ENCODE measurements at places on chromosomes 4 and X.
A peak's percentile ranks its signal among the peaks of the same experiment; 100 is the strongest.

- no peak for DNase-seq
These were observed 46.4 kb upstream of the GPM6B start for GRCh38 chrX:13863324-13863723.

GRCh38 chr4:136643416-136643815 is 888.9 kb downstream of the PCDH18 start:
- no peak for DNase-seq

GRCh38 chr4:151806511-151806927 is 45.7 kb upstream of the GATB start:
- DNase-seq = peak; percentile 78

GRCh38 chr4:128006592-128006991 is 41.4 kb downstream of the ABHD18 start:
- no peak for DNase-seq

DNA sequence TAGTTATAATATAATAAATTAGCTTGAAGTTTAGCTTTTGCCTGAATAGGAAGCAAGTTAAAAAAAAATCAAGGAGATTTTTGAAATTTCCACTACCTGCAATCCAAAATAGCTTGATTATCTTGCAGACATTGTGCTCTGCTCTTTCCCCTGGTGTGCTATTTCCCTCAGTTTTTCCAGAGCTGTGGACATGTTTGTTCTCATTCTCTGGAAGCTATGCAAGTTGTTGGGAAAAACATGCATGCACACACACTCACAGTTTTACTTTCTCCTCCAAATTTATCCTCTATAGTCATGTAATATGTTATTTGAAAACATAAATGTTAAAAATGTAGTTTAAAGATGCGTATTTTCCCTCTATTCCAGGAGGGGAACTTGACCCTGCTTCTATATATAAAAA is 225.8 kb upstream of the ARSJ start:
- no peak for DNase-seq

- DNase-seq = no peak
These were observed 18.8 kb upstream of the SMIM14 start for GRCh38 chr4:39657465-39657864.

GRCh38 chr4:3201718-3202702 is 46.9 kb upstream of the MSANTD1 start:
- no peak for DNase-seq

GRCh38 chrX:17435476-17435875 is 60.5 kb downstream of the NHS start:
- peak; percentile 60 for DNase-seq

DNA sequence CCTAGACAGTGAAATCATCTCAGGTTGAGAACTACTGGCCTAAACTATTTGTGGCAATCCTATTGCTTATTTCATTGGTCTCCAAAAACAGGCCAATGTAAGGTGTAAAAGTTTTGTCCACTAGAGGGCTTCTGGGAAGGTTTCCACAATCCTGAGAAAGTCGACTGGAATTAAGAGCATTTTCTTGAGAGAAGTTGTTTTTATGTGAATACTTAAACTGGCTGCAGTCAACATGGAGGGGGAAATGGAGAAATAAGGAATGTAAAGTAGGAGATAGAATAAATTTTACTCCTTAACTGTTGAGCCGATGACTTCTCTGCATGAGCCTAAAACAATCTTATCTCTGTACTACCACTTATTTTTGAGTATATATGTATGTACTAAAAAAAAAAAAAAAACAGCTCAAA is 11.0 kb upstream of the EIF4E start:
- no peak for DNase-seq

- no peak for DNase-seq
These were observed 91.9 kb downstream of the GPC4 start for GRCh38 chrX:133323431-133323830.

GRCh38 chrX:40207626-40208025 is 109.9 kb upstream of the BCOR start:
- DNase-seq = no peak

GRCh38 chr4:55993994-55994663 is 45.4 kb downstream of the CEP135 start:
- no peak for DNase-seq

GRCh38 chr4:96009427-96010119 is 169.7 kb downstream of the PDHA2 start:
- DNase-seq = no peak

DNA sequence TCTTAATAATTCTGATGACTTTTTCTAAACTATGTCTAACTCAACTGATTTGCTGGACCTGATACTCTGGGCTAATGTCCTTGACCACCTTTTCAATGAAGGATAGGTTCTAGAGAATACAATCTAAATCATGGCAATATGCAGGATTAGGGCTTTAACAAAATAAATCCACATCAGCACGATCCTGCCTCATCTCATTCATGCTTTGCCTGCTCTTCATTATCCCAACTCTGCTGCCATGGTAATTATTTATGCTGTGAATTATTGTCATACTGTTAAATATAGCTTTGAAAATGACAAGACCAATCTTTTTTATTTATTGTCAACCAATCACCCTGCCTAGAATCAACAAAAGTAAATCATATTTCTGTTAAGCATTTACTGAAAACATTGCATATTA is 2176.7 kb upstream of the AGA start:
- no peak for DNase-seq

DNA sequence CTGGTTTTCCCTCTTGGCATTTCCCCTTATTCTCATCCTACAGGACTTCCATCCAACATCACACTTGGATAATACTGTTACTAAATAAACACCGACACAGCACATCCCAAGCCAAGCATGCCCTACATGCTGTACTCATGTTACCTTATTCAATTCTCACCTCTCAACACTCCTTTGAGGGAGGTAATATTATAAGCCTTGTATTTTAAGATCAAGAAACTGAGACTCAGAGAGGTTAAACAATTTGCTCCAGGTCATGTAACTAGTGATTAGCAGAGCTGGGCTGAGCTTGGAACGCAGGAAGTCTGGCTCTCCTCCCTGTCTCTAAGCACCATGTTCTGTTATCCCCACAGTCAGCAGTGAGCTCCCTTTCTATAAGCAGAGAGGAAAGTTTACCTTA is 333.6 kb upstream of the IGFBP7 start:
- DNase-seq = no peak

GRCh38 chr4:168475745-168476144 is 4.5 kb downstream of the DDX60L start:
- DNase-seq = peak; percentile 82

- no peak for DNase-seq
These were observed 18.5 kb downstream of the APLN start for GRCh38 chrX:129636175-129636681.

DNA sequence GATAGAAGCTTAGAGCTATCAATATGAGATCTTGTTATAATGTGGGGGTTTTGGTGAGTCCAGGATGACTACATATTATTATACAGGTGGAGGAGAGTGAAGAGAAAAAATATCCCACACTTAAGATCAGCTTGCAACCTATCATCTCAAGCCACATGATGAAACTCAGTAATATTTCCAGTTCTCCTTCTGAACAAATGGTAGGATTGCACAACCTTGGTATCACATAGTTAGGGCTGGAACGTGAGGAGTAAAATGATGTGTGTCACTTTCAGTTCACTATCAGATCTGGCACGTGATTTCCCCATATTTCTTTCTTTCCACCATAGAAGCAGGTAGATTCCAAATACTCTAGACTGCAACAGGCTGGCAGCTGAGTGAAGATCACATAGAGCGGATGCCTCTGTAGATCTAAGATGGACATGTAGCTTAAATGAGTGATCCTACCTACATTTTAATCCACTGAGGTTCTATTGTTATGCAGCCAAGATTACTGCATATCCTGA is 150.6 kb upstream of the ANKRD50 start:
- DNase-seq = no peak

- peak; percentile 42 for DNase-seq
These were observed 8.5 kb downstream of the MXD4 start for GRCh38 chr4:2253160-2254084.

- no peak for DNase-seq
These were observed 144.1 kb upstream of the RBPJ start for GRCh38 chr4:26176598-26177149.

DNA sequence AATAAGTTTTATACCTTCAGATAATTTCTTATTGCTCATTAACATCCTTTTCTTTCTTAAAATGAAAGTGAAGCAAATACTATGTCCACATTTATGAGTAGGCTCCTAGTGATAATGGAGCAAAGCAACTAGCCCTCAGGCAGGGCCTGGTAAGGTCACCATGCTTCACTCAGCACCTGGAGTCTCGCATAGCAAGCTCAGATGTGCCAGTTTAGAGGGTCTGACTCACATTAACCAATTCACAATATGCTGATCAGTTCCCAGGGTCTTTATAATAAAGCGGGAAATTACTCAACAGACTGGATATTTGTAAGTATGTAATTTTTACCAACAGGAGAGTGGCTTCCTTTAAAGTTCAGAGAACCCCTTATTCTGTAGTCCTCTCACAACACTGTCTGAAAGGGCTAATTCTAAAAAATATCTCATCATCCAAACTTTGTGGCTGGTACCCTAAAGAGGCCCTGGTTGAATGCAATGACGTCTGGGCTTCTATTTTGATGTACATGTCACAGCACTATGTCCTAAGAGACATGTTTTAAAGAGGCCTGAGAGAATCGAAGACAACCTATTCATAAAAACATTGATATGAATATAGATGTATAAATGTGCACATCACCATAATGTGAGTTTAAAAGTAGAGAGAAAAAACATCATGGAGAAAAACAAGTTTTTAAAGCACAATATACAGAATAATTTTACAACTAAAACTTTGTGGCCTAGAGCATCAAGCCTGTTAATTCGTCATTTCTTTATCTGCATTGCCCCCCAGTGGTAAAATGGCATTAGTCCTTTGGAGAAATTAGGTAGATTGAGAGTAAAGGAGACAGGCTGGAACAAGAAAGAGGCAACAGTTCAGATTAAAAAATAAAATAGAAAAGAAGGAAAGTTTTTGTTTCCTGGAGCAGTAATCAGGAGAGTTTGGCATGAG is 44.3 kb downstream of the IL21 start:
- DNase-seq = peak; percentile 33

DNA sequence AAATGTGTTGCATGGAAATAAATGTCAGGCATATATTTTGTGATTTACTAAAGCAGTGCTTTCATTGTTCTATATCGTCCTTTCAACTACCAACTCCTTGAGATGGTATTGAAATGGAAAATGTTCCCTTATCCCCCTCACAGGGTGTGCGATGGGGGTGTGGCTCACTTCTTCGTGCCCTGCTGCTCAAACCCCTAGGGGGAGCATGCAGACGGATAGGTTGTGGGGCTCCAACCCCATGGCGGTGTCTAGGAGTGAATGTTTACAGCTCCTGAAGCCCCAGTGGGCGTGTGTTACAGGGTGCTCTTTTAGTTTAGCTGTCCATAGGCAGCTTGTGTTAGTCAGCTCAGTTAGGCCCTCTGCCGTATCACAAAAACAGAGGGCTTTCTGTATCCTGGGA is 287.7 kb upstream of the EMCN start:
- no peak for DNase-seq

- DNase-seq = no peak
These were observed 787 bp upstream of the TET2 start for GRCh38 chr4:105145903-105146275.

DNA sequence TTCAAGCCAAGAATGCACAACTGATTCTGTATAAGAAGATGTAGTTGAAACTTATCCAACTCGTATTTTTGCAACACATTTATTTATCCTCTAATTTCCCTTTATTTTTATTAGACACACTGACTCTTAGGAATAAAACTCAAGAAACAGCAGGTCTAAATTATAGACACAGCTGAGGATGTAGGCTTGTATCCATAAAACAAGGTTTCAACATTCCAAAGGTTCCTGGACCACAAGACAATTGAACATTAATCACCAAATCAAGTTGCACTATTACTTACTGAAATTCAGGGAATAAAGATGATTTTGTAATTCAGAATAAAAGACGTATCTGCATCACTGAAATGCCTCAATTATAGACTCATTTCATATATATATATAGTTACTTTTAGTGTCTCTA is 683.5 kb upstream of the GRIA3 start:
- DNase-seq = no peak

DNA sequence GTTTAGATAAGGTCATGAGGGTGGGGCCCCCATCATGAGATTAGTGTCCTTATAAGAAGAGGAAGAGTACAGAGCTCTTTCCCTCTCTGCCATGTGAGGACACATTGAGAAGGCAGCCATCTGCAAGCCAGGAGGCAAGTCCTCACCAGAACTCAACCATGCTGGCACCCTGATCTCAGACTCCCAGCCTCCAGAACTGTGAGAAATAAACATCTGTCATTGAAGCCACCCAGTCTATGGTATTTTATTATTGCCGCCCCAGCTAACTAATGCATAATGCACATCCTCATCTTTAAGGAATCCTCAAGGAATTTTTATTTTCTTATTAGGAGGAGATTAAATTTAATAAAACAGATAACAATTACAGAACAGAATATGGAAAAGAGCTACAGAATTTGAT is 16.7 kb upstream of the EXOSC9 start:
- no peak for DNase-seq

DNA sequence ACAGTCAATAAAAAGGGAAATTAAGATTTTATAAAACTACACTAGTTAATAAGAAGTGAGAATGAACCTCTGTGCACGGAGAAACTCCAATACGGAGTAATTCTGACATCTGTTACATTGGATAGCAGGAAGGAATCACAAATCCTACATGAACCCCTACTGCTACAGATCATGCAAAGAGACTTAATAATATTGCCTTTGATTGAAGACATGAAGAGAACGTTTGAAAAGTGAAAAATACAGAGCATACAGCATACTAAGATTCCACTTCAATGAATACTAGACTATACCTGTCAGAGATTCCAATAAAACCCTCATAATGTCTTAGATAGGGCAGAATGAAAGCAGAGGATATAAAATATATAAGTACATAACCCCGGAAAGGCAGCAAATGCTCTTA is 360.4 kb upstream of the GALNT7 start:
- no peak for DNase-seq

DNA sequence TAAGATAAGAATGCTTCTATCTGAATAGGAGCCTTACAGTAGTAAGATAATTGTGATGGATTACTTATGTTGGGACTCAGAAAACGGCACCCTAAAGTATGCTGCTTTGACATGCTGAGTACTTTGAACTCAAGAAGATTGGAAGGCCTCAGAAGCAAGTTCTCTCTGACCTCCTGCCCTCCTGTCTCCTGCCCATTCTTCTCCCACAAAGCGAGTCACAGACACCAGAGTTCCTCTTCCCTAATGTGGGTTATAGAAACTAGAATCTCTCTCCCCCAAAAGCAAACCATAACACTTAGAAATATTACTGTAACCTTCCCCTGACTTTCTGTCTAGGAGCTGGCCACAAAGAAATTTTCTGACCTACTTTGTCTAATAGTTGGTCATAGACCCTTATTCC is 76.5 kb downstream of the DDIT4L start:
- DNase-seq = no peak

GRCh38 chrX:120614816-120615215 is 10.9 kb downstream of the MCTS1 start:
- no peak for DNase-seq

DNA sequence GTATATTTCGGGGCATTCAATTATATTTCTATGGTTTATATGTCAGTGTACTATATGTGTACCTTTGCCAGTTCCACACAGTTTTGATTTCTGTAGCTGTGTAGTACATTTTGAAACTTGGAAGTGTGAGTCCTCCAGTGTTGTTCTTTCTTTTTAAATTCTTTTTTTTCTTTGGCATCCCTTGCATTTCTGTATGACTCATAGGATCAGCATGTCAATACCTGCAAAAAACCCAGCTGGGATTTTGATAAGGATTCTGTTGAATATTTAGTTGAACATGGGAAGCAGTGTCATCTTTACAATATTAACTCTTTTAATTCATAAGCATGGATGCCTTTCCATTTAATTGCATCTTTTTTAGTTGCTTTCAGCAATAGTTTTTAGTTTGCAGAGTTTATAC is 100.0 kb downstream of the SH3BGRL start:
- DNase-seq = no peak

Data from islet precursor cell (in vitro differentiated cells).